ENCODE measurements at places on chromosomes 4 and X.

DNA sequence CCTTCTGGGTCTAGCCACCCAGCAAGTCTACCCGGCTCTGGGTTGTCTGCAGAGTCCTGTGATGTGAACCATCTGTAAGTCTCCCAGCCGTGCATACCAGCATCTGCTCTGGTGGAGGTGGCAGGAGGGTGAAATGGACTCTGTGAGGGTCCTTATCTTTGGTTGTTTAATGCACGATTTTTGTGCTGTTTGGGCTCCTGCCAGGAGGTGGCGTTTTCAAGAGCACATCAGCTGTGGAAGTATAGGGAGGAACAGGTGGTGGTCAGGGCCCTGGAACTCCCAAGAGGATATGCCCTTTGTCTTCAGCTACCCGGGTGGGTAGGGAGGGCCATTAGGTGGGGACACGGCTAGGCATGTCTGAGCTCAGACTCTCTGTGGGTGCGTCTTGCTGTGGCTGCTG is 66.5 kb upstream of the ZFP42 start:
- DNase-seq: no peak

DNA sequence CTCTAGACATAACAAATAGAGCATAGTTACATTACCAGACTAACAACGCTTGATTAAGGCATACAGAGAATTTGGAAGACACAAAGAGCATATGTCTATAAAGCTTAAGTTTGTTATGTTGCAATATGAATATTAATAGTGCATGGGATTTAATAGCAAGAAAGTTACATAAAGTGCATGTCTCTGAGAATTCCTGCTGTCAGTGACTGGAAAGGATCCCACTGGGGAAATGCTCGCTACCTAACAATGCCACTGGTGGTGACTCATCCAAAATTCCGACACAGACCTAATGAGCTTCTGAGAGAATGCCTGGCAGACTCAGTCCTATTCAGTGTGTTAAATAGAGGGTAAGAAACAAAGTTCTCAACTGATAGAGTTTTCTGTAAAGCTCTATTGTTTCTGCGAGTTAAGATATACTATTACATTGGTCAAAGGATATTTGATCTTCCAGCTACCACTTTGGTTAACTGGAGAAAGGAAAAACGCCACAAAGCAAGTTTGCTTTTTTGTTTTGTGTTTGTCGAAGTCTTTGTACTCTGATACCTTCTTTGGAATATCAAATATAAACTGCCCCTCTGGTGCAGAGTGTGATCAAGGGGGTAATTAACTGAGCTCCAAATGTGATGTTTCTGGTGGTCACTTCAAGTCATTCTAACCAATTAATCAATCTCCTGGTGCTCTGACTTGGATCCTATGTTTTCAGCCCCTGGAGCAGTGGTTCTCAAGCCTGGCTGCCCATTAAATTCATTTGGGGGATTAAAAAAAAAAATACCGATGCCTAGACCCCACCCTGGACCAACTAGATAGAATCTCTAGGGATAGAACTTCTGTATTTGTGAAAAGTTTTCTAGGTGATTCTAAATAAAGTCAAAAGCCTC is 107.9 kb downstream of the PALLD start:
- no peak for DNase-seq

DNA sequence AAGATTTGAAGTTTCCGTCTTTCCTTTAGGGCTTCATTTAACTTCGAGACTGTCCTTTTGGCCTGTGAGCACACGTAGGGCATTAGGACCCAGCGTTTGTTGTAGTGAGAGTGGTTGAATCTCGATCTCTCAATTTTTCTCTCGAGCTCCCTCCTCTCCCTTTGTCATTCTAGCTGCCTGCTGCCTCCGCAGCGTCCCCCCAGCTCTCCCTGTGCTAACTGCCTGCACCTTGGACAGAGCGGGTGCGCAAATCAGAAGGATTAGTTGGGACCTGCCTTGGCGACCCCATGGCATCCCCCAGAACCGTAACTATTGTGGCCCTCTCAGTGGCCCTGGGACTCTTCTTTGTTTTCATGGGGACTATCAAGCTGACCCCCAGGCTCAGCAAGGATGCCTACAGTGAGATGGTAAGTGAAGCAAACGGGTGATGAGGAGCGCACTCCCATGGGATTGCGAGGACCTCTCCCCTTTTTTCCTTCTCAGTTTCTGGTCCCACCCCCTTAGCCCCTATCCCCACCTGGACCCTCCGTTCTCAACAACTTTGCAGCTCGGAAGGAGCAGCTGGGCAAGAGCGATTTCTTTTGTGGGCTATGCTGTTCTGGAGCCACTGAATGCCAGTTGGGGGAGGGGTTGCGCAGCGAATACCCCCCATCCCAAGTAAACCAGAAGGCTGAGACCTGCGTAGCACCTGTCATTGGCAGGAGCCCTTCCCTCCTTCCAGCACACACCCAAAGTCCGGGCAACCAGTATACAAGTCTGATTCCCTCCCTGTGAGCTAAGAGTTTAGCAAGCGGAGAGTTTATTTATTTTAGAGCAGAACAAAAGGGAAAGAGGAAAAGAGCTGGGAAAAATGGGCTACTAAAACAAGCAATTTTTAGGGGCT is at the start of gene TMEM35A:
TMEM35A (plus strand) TSS at position 164 of the 883 bp plus-strand sequence; CDS start at position 288, 124 bp downstream.
- DNase-seq: no peak

DNA sequence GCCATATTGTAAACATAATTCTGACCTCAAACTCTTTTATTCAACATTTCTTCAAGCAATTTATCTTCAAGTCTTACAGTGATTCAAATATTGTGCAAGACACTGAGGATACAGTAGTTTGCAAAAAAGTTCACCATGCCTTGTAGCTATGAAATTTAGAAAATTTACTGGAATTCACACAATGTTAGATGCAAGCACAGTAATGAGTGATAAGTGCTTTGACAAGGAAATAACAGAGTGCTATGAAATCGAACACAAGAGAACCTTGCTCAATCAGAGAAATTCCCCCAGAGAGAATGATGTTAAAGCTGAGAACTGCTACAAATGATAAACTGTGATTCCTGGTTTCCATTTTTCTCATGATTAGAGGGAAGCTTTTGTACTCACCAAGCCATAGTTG is 952.9 kb downstream of the FAT4 start:
- no peak for DNase-seq

DNA sequence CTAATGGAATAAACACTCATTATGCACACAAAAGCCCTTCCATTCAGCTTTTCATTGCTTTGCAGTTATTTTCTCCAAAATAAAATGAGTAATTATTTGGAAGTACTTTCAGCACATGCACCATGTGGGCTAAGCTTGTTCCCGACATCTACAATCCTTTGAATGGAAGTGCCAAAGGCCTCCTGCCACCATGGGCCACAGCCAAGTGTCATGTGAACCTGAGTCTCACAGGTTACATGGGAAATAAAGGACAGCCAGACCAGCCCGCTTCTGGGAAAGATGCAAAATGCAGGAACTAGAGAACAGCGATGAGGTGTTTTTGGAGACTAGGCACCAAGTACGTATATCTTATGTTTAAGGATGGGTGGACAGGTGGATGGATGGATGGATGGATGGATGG is 181.8 kb downstream of the AFF2 start:
- no peak for DNase-seq

DNA sequence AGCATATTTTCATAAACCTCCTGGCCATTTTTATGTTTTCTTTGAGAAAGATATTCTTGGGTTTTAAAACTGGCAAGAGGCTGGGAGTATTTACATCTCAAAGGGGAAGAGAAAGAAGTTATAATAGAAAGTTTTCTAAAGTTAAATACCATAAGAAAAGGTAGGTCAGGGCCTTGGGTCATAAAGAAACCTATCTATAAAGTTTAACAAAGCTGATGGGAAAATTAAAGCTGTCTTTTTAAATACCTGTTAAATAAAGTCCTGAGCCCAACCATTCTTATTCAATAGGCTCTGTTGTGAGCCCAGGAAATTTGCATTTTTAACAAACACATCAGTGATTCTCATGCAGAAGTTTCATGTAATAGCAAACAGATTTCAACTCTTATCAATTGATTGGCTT is 451.8 kb upstream of the INTU start:
- no peak for DNase-seq

GRCh38 chr4:123415977-123416376 is 19.4 kb downstream of the SPRY1 start:
- peak; percentile 23 for DNase-seq
